ENCODE measurements at places on chromosomes 1 and 21. TPM values are rescaled to one million over a fixed set of nuclear protein-coding genes. Genes with fewer than 3 reads are reported as not detected.

DNA sequence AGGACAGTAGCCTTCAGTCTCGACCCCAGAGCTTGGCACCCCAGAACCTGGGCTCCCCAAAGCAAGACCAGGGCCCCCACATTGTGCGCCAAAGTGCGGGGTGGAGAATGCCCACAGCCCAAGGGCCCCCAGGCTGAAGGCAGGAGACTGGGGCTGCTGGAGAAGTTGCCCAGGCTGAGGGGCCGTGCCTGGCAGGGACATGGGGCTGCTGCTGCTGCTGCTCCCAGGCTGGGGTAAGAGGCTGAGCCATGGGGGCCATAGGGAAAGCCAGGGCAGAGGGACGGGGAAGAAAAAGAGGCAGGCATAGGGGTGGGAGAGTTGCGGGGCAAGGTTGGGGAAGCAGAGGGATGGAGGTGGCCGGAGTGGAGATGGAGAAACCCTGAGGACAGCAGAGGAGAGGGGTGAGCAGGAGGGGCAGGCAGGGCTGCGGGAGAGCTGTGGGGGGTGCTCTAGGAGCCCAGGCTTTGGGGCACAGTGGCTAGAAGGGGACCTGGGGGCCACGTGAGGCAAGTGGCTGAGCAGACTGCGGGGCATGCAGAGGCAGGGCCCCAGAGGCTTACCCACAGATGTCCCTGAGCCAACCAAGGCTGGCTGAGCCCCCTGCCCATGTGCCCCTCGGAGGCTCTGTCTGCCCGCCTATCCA lies 18.9 kb downstream of the SLC27A3 start:
- no peak for DNase-seq

GRCh38 chr21:42829954-42830353 lies 49.4 kb downstream of the WDR4 start:
- DNase-seq = no peak

DNA sequence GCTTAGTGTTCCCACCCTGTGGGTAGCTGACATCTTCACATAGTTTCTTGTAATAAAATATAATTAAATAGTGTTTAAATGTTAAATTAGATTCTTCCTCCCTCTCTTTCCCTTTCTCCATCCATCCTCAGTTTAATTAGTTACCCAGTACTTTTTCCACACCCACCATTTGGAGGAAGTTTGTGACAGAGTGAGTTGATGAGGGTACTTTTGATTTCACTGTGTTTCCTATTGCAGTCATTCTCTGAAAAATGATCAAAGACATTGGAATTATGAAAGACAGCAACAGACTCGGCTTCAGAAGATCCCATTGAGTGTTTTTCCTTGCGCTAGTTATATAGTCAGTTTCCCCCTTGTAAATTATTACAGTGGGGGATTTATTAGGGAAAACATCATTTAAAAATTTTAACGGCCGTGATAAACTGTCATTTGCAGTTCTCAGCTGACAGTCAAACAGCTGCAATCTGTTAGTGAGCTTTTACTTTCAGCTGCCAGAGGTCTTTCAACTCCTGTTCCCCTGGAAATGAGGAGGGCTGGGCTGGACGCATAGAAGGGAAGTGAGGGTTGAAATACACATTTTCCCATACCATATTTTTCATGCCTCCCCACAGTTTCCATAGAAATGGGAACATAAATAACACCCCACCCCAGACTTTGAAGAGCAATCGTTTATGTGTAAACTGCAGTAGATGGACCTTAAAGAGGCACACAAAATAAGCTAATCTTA lies 61.3 kb upstream of the CACYBP start:
- DNase-seq = peak; percentile 51

DNA sequence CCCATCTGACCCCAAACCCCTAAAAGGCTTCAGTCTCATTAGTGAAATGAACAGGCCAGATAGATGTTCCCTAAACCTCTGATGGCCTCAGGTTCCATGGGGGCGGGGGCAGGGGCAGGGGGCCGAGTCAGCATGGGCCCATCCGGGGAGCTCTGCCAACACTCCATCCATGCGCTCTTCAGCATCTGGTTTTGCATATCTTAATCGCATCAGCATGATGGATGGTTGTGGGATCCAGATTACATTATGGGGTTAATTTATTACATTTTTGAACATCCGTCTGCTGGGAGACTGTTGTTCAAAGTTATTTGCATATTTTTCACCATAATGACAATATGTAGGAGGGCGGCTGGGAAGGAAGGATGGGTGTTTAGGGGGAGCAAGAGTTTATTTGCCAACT lies 3.1 kb upstream of the MAD2L2 start:
- no peak for DNase-seq

- DNase-seq = no peak
These were observed 83.6 kb upstream of the RGS1 start for GRCh38 chr1:192491804-192492554.

- no peak for DNase-seq
These were observed 121.2 kb upstream of the PTGFR start for GRCh38 chr1:78369546-78369945.

- no peak for DNase-seq
These were observed 102.4 kb upstream of the BACE2 start for GRCh38 chr21:41065539-41065938.

DNA sequence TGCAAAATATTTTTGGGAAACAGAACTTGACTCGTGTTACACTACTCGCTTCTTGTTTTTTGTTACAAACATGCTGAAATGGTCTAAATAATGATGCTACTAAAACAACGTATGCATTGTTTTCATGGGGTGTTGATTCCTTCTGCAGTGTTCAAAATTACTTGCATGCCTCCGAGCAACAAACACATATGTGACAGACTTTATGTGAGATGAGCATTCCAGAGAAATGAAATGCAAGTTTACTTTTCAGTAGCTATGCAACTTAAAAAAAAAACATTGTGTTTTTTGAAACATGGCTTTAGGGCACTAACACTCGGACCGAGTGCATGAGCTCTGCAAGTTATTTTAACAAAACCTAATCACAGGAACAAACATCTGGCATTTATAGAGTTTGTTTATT lies 84.8 kb downstream of the CAMTA1 start:
- DNase-seq = no peak

DNA sequence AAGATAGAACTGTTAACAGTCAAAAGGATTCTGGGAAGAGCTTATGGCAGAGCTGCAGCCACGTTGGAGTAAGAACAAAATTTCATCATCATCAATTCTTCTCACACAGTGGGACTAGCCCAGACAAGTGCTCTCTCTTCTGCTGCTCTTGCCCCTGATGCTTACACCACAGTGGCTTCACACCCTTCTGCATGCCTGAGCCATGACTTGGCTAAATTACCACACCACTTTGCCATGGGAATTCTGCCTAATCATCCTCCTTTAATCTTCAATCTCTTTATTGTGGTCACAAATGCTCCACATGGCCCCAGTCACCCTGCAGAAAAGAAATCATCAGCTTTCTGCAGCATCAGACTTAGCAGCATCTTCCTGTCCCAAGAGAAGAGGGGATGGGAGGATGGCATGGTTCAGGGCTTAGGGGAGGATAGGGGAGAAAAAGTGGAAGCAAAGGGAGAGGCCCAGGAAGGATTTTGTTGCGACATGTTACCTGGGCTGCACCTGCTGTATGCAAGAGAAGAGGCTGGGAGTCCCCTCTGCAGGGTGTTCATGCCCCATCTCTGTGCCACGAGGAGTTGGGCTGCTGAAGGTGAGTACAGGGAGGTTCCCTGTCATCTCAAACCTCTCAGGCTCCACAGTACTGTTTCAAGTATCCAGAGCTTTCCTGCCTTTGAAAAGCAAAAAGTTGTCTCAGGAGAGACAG lies 9.0 kb upstream of the RPTN start:
- no peak for DNase-seq

DNA sequence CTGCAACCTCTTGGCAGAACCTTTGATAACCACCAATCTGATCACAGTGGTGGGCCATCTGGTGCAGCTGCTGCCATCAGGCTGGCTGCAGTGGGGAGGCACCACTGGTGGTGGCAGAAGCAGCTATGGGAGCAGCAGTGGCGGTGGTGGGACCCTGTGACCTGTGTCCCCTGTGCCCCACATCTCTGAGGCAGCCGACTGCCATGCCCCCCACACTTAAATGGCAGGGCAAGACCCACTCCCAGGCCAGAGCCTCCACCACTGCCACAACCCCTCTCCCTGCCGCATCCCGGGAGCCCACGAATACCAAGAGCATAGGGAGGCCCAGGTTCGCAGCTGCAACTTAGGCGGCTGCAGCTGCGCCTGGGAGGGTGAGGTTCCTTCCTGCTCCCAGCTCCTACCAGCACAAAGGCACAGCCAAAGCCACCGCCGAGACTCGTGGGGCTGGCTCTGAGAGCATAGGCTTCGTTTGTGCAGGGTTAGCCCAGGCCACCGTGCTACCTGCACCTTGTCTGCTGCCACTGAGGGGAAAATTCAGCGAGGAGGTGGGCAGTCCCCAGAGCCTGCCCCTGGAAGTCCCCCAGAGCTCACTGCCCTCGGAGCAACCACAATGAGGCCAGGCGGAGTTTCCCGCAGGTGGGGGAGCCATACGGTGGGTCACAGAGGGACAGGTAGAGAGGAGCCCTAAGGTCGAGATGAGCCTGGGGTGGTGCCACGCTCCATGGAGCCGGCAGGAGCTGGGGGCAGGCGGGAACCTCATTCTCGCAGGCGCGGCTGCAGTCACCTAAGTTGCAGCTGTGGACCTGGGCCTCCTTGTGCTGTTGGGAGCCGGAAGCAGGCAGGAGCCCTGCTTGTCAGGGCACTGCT lies 518.7 kb downstream of the RWDD3 start:
- no peak for DNase-seq

GRCh38 chr21:42705746-42706374 lies 52.4 kb downstream of the PDE9A start:
- no peak for DNase-seq

- DNase-seq = no peak
These were observed 1.7 kb downstream of the CC2D1B start for GRCh38 chr1:52364235-52364839.

DNA sequence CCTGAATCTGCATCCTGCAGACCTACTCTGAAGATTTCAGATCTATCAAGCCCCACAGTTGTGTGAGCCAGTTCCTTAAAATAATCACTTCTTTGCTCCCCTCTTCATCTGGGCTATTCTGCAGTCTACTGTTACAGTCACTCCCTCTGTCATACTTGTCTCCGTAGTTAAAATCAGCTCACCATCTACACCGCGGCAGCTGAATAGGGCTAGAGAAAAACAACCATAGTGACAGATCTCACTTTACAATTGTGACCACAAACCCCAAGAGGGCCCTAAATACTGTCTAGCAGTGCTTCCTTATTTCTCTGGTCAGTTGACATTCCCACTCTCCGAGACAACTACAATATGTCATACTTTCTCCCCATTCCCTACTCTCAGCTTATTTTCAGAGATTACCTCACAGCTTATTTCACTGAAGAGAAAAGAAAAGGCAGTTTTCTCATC lies 12.9 kb downstream of the DESI2 start:
- no peak for DNase-seq

DNA sequence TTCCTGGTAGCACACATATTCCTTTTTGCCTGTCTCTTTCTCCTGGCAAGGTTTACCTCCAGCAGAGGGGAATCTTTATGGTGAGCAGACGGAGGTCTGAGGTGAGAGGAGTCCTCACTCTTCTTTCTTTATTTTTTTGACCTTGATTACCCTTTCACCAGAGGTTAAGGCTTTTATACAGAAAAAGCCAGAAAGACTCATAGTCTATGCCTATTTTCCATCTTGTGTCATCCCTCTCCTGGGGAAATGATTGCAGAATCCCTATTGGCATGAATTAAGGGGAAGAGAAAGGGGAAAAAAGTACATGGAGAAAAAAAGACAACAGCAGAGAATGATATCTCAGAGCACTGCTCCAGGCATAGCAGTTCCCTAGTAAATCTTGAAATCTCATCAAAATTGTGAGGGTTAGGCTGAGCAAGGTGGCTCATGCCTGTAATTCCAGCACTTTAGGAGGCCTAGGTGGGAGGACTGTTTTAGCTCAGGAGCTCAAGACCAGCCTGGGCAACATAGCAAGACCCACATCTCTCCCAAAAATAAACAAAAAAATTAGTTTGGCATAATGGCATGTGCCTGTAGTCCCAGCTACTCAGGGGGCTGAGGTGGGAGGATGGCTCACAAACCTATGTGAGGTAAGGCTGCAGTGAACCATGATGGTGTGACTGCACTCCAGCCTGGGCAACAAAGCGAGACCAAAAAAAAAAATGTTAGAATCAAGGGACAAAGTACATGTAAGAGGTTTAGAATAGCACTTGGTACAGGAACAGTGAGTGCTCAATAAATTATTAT lies 1.2 kb upstream of the XPR1 start:
- no peak for DNase-seq

DNA sequence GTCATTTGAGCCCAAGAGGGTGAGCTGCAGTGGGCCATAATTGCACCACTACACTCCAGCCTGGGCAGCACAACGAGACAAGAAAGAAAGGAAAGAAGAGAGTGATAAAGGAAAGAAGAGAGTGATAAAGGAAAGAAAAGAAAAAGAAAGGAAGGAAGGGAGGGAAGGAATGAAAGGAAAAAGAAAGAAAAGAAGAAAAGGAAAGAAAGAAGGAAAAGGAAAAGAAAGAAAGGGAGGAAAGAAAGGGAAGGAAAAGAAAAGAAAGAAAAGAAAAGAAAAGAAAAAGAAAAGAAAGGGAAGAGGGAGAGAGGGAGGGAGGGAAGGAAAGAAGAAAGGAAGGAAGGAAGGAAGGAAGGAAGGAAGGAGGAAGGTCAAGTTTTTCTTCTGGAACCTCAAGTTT lies 17.5 kb downstream of the TRIT1 start:
- no peak for DNase-seq

DNA sequence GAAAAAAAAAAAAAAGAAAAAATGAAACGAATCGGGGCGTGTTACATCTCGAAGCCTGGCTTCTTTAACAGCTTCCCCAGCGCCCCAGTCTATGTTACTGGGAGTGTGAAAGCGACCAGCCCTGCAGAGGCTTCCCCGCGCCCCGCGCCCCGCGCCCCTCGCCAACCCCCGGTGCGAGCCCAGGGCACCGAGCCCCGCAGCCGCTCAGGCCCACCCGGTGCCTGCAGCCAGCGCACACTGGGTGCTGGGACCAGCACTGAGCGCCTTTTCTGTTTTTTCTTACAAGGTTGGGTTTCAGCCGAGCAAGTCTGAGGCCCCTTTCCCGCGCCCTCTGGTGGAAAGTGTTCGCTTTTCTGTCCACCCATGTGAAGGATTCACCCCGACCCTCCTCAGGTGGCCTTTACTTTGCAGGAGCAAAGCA lies 42.1 kb upstream of the ZNF496 start:
- no peak for DNase-seq

GRCh38 chr1:198234520-198235251 lies 77.9 kb downstream of the NEK7 start:
- DNase-seq = no peak

GRCh38 chr1:116676291-116676690 lies 8.8 kb upstream of the IGSF3 start:
- no peak for DNase-seq

DNA sequence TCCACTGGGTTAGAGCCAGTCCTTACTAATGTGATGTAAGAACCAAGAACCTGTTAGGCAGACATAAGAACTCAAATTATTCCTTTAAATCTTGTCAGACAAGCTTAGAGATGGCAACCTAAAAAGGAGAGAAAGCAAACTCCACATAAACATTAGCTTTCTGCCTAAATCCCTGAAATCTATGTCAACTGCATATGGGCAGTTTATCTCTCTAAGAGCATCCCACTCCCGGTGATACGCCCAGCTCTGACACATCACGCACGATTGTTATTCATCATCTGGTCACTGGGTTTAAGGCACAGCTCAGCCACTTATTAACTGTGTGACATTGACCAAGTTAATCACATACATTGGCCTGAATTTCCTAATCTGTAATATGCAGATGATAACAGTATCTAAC lies 323.7 kb downstream of the HHIPL2 start:
- no peak for DNase-seq

Gene FCER1G
- polyA plus RNA-seq = 13.8 TPM

Gene SLC16A4
- polyA plus RNA-seq = 108 TPM

Gene PTCH2
- polyA plus RNA-seq = 2.9 TPM

Gene KRTAP13-2
- polyA plus RNA-seq = not detected

Gene MAN1C1
- 15.2 TPM for polyA plus RNA-seq

Gene CLCA1
- polyA plus RNA-seq = not detected

Gene RPE65
- 0.14 TPM for polyA plus RNA-seq

Gene C1QC
- polyA plus RNA-seq = 8.4 TPM

Data from right renal cortex interstitium (tissue), 3 donors.